ENCODE measurements at places on chromosomes 13 and 19. TPM values are rescaled to one million over a fixed set of nuclear protein-coding genes. Genes with fewer than 3 reads are reported as not detected.

Gene TPTE2
- not detected for total RNA-seq

Gene OR7A10
- total RNA-seq: not detected

Gene ZNF549
- 3.6 TPM for total RNA-seq

Gene CFAP97D2
- total RNA-seq: not detected

Gene CLEC17A
- not detected for total RNA-seq

Gene PRR19
- not detected for total RNA-seq

Gene IGFL3
- total RNA-seq: not detected

Gene NLRP12
- not detected for total RNA-seq

Gene SDHAF1
- 28.0 TPM for total RNA-seq

Gene ZNF765
- total RNA-seq: 5.4 TPM

Gene LGALS14
- not detected for total RNA-seq

Gene NXNL1
- total RNA-seq: not detected

Data from cardiac atrium fibroblast (primary cell).